ENCODE measurements at places on chromosomes 12 and 14.
A peak's percentile ranks its signal among the peaks of the same experiment; 100 is the strongest.

- no peak for DNase-seq
Observed at GRCh38 chr12:19712041-19712440, 272.7 kb downstream of the AEBP2 start.

DNA sequence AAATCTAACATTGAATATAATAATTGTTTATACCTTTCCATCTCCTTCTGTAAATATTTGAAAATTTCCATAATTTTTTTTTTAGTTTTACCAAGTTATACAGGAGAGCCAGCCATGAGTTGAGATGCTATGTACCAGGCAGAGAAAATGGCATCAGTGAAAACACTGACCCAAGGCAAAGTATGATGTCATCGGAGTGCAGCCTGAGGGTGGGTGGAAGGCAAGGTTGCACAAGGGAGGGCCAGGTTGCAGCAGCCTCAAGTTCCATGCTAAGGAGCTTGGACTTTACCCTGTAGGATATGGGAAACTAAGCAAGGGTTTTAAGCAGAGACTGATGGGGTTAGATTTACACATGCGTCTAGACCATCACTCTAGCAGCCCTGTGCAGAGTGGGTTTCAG is 441.1 kb downstream of the BCAT1 start:
- DNase-seq: no peak

GRCh38 chr14:64812412-64812811 is 67.3 kb downstream of the SPTB start:
- no peak for DNase-seq

- DNase-seq: no peak
Observed at GRCh38 chr12:106181401-106182114, 42.8 kb upstream of the NUAK1 start.

DNA sequence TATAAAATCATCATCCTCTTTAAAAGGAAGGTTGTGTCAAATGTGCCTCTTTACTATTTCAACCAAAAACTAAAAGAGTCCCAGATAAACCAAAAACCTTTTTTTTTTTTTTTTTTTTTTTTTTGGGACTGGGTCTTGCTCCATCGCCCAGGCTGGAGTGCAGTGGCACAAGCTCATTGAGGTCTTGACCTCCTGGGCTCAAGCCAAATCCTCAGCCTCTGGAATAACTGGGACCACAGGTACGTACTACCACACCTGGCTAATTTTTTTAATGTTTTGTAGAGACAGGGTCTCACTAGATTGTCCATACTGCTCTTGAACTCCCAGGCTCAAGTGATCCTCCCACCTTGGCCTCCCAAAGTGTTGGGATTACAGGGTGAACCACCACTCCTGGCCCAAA is 16.4 kb upstream of the SELPLG start:
- DNase-seq: no peak

DNA sequence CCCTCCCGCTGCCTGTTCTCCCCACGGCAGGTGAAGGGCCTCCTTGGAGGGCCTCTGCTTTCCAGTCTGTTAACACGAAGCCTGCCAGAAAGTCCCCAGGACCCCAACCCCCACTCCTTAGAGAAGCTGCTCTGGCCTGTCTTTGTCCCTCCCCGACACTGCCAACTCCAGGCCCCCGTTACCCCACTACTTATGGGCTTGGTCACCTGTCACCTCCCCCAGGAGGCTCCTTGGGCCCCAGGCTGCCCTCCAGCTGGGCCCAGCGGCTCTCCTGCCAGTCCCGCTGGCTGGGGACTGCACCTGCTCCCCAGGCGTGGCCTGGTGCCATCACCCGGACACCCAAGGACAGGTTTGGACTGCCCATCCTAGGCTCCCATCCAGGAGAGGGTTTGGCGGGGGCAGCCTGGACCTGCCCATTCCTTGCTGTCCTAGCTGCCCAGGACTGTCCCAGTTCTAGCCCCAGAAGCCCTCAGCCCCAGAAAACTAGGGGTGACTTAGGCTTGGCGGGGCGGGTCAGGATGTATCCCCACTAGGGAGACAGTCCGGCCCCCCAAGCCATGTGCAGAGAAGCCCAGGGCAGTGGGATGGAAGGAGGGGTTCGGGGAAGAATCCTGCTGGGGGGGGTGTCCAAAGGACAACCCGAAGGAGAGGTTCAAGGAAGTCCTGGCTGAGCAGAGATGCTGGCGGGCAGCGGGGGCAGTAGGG is 155.7 kb upstream of the C14orf180 start:
- DNase-seq: no peak

- DNase-seq: no peak
Observed at GRCh38 chr12:104294927-104295668, 8.4 kb upstream of the EID3 start.

- DNase-seq: no peak
Observed at GRCh38 chr12:62009445-62009844, 250.8 kb upstream of the USP15 start.

GRCh38 chr14:98594156-98594555 is 677.8 kb downstream of the BCL11B start:
- DNase-seq: no peak

- DNase-seq: peak; percentile 13
Observed at GRCh38 chr12:44497044-44497443, 379.1 kb downstream of the NELL2 start.

- DNase-seq: no peak
Observed at GRCh38 chr12:122067548-122067947, 11.0 kb upstream of the MLXIP start.

DNA sequence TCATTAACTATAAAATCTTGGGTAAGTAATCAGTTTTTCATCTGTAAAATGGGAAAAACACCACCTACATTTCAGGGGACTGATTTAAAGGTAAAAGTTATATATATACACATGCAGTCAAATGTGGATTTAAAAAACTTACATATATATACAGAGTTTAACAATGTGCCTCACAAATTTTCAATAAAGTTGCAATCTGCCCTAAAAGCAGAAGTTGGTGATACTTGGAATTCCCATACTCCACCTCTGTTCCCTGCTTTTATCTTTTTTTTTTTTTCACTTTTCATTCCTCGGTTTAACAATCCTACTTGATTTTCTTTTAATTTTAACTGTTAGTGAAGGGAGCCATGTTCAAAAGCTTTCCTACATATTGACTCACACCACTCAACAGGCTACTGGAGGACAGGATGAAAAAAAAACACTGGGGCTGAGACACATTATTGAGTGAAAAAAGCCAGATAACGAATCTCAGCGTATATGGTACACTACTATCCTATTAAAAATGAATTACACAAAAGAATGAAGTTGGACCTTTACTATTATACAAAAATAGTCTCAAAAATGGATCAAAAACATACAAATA is 24.3 kb downstream of the SPPL3 start:
- peak; percentile 45 for DNase-seq

DNA sequence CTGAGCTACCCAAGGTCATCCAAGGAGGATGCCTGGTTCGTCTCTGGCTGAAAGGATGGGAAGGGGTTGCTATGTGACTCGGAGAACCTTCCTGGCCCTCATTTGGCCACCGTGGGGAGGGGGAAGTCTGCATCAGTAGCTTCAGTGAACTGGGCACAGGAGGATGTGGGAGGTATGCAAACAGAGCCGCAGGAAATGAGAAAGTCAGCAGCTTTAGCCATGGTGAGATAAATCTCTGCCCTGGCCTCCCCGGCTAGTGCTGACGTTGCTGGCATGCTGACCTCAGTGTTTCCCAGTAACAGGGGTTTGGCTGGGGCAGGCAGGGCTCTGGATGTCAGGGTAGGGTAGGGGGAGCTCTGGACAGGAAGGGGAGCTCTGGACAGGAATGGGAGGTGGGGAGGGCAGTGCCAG is 2.3 kb upstream of the CEBPE start:
- DNase-seq: no peak

- no peak for DNase-seq
Observed at GRCh38 chr12:131732996-131733615, 22.2 kb downstream of the SFSWAP start.

- no peak for DNase-seq
Observed at GRCh38 chr12:132710043-132710404, 618 bp upstream of the PGAM5 start.

DNA sequence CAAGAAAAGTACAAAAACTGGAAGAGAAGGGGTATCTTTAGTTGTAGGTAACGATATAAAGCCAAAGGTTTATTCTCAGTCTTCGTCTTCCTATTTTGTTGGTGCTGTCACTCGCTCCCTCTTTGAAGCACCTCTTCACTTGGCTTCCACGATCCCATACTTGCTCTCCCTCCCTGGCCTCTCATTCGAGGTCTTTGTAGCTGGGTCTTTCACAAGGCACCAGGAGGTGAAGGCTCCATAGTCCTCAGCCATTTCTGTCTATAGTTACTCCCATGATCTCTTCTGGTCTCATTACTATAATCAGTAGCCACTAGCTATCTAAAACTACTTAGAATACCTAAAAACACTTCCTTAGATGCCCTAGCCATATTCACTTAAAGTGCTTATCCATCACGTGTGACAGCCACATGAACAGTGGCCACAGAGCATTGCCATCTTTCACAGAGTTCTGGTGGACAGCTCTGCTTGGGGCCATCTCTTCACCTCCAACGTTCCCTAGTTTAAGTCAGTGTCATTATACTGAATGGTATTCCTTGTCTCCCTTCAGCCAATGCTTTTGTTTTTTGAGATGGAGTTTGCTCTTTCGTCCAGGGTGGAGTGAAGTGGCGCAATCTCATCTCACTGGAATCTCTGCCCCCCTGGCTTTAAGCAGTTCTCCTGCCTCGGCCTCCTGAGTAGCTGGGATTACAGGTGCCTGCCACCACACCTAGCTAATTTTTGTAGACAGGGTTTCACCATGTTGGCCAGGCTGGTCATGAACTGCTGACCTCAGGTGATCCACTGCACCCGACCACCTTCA is 57.1 kb downstream of the ATP2A2 start:
- no peak for DNase-seq

GRCh38 chr14:76940021-76940760 is 88.3 kb downstream of the IRF2BPL start:
- DNase-seq: no peak

DNA sequence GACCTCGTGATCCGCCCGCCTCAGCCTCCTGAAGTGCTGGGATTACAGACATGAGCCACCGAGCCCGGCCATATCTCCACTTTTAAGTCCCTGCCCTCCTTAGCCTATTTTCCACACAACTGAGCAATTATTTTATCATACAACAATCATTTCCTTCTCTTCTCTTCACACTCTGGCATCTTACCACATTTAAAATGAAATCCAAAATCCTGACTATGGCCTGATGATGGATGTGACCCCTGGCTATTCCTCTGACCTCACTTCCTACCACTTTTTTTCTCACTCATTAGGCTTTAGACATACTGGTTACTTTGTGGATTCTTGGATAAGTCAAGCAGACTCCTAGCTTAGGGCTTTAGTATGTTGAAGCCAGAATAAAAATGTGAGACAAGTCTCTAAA is 21.9 kb upstream of the EID3 start:
- no peak for DNase-seq

- no peak for DNase-seq
Observed at GRCh38 chr14:75439989-75440388, 12.2 kb downstream of the JDP2 start.

- DNase-seq: no peak
Observed at GRCh38 chr12:78209846-78210505, 379.3 kb downstream of the NAV3 start.

DNA sequence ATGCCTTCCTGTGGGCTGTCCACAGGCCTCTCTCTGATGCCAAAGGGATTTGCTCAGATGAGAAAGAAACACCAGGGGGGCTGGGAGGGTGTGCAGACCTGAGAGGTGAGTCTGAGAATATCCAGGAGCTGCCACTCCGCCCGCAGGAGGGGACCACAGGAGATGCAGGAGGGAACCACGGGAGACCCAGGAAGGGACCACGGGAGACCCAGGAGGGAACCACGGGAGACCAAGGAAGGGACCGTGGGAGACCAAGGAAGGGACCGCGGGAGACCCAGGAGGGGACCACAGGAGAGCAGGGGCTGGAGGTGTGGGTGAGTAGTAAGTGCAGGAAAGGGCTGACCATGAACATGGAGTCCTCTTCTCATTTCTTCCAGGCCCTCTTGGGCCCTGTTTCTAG is 74.6 kb upstream of the SFSWAP start:
- DNase-seq: no peak

- DNase-seq: no peak
Observed at GRCh38 chr12:32091696-32092095, 15.0 kb upstream of the BICD1 start.

DNA sequence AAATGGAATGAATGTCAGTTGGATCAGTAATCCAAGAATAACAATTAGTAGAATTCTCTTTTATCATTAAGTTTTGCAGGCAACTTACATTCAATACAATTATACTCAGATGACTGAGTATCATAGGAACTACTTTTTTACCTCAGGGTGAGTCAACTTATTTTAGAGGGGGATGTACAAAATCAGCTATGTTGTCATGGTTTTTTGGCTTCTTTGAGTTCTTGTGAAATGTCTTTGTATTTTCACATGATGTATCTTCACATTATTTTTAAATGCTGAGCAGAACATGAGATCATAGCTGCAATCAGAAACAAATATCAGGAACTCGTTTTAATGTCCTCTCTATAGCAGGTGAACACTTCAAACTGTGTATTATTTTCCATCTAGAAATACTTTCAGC is 65.3 kb upstream of the PTPRR start:
- DNase-seq: no peak

- peak; percentile 83 for DNase-seq
Observed at GRCh38 chr12:53324113-53324778, 2.8 kb upstream of the AAAS start.
